Bronchial epithelial cell (primary cell): ENCODE measurements at places on chromosomes 13 and 19.

DNA sequence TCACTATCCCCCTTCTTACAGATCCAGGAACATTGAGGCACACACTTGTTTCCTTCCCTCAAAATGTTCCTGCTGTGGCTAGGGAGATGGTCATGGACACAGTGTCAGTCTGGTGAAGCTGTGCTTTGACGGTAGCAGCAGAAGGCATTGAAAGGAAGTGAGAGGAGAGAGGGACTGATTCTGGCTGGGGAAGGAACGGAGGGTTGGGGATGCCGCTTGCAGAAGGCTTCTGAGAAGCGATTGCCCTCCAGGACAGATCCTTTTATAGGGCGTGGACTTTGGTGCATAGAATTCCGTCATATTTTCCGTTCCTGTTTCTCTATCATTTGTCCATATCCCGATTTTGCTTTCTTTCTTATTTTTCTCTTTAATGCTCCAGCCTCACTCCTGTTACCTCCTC lies 14.1 kb upstream of the MYH14 start:
- DNase-seq, result no peak

DNA sequence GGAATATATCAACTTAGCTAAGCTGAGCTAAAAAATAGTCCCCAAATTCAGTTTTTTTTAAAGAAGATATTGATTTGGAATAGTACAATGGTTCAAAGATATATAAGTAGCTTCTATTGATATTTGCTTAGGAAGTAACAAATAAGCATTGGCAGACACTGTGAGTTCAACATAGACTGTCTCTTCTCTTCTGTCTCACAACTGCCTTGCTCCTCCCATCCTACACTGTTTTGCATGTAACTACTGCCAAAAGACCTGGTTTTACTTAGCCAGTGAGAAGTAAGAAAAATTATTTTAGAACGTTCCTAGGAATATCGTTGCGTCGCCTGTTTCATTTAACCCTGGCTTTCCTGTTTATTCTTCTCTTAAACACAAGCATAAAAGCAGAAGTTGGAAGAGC lies 859.0 kb upstream of the SPRY2 start:
- DNase-seq, result no peak

DNA sequence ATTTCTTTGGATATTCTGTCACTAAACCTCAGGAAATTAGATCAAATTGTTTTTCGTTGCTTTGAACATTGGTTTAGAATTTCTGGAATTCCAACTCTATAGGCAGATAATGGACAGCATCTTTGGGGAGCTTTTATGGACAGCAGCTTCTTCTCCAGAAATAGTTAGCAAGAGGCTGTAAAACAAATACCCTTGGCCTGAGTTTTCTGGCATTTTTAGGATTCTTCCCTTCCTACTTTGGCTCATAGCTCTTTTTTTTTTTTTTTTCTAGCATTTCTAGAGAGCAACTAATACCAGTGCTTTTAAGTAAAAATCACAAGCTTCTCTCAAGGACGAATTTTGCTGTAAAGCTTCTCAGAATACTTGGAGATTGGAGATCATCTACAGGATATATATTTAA lies 169.8 kb upstream of the SPRY2 start:
- DNase-seq, result no peak

DNA sequence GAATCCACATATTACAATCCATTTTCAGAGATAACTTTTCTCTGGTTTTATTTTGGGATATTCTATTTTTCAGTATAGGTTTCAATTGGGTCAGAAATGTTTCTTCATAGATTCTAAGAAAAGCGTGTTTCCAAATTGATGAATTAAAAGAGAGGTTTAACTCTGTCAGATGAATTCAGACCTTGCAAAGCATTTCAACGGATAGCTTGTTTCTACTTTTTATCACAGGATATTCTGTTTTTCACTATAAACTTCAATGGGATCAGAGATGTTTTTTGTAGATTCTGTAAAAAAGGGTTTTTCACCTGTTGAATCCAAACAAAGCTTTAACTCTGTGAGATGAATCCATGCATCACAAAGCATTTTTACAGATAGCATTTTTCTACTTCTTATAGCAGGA lies 1498.1 kb downstream of the UQCRFS1 start:
- no peak for DNase-seq

GRCh38 chr13:78777396-78777795 lies 118.4 kb upstream of the OBI1 start:
- no peak for DNase-seq

- DNase-seq, result no peak
Observed at GRCh38 chr19:8631425-8631819, 989 bp downstream of the NFILZ start.

- DNase-seq, result no peak
Observed at GRCh38 chr13:78265098-78265497, 338.3 kb downstream of the POU4F1 start.

GRCh38 chr19:29538146-29538545 lies 12.4 kb downstream of the VSTM2B start:
- no peak for DNase-seq

DNA sequence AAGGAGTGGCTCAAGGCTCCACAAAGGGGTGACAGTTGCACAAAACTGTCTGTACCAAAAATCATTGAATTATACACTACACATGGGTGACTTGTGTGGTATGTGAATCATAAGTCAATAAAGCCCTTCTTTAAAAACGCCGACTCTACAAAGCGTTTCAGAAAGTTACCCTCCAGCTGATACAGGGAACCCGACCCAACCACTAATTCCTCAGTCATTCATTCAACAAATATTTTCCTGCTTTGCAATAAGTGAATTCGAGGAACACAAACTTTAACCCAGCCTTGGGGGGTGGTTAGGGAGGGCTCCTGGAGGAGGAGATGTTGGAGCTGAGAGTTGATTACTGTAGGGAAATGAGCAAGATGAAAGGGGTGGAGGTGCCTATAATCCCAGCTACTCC lies 32.0 kb downstream of the LTBP4 start:
- peak; percentile 73 for DNase-seq

GRCh38 chr13:108595436-108596274 lies 33.8 kb upstream of the MYO16 start:
- no peak for DNase-seq

- DNase-seq, result no peak
Observed at GRCh38 chr19:56271151-56271550, 1.4 kb upstream of the EDDM13 start.

DNA sequence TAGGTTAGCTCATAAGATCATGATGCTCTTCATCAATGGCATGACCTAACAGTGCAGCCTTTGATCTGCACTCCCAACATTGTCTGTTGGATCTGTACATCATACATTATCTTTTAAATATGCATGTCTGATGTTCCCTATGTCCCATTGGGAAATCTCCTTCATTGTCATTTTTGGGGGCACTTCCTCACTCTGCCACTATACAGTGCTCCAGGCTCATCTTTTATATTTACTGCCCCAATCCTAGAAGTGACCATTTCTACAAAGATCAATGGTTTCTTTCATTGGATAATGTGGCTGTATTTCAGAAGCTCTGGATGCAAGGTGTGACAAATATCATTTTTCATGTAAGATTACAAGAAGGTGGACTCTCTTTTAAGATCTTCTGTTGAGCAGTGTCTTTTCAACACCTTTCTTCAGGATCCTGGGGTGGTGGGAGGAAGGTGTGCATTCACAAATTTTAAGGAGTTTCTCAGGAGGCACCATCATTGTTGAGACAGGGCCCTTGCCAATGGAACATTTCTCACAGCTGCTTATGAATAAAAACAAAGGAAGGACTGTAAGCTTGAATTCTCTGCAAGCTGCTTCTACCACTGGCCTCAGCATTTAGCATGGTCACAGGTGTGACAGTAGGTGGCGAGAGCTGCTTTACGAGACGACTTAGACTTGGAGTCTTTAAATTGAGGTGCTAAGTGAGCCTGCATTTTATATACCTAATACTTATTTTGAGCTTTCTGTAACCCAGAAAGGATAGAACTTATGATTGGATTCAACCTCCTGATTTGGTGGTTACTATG lies 403.0 kb downstream of the LMO7 start:
- DNase-seq, result no peak

DNA sequence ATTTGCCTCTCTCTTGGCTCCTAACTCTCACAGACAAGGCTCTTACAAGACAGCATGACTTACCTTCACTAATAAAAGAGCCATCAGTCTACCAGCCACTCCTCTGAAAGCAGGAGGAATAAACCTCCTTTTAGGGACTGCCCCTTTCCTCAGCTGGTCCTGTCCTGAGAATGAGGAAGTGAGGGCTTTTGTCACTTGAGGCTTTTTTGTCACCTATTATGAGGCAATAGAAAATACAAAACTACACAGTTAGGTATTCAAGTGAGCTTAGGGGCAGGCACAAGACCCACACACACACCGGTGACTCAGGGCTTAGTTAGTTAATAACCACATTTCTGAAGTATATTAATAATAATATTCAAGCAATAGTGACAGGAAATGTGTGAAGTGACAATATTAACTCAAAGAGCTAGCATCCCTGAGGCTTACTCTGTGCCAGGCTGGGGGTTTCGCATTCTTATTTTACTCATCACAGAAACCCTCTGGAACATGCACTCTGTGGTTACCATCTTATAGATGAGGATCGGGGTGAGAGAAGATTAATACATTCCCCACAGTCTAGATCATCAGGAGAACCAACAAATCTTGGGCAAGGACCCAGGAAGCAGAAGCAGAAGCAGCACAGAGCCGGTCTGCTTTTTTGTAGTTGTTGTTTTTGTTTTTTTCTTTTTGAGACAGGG lies 379.9 kb downstream of the LIG4 start:
- peak; percentile 13 for DNase-seq

- no peak for DNase-seq
Observed at GRCh38 chr19:12913851-12914690, 5.0 kb downstream of the SYCE2 start.

DNA sequence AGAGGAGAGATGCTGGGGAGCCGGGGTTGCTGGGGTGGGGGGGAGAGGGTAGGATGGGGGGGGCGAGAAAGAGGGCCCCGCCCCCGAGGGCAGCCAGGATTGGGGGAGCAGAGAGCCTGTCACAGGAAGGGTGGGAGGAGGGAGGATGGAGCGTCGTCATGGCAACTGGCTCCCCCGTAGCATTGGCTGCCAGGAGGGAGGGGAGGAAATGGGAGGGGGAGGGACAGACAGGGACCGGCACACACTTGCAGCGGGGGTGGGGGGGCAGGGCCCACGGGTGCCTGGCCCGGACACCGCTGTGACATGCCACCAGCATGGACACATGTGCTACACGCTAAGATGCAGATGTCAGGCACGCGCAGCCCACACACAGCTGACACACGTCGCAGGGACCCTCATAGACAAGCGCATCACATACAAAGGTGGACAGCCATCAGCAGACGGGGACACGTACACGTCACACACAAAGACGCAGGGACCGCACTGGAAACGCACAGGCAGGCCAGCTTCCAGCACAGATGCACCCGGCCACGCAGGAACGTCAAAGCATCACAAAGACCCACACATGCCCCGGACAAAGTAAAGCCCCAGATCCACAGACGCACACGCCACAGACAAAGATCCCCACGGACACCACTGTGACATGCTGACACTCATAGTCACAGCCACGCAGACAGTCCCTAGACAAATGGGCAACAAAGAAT lies at the start of gene LMTK3:
TSS of gene LMTK3 (minus strand) at position 36 of the 704 bp plus-strand sequence. CDS start 259 bp downstream, outside the sequence.
- DNase-seq, result no peak

DNA sequence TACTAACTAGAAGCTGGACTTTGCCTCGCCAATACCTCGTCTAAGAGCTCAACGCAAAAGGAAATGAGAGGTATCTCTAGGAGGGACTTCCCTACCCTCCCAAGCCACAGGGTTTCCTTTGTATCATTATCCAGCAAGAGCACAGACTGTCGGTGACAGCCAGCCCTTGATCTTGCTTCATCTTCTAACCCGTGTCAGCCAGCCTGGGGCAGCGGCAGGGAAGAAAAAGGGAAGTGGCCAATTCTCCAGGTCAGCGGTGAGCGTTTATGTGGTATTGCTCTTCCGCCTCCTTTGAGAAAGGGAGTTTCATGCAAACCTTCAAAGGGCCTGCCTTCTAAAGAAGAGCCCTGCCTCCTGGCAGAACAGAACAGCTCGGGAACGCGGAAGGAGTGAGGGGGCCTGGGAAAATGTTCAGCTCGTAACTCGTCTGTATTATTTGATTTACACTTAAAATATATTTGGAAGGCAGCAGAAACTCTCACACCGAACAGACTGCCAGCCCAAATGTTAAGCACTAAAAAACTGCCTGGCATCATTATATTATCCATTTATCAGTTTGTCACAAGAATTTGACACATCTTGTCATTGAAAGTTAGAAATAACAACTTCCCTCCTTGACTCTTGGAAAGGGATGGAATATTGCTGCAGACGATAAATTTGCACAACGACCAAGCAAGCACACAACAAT lies 41.8 kb downstream of the EFNB2 start:
- DNase-seq, result no peak

DNA sequence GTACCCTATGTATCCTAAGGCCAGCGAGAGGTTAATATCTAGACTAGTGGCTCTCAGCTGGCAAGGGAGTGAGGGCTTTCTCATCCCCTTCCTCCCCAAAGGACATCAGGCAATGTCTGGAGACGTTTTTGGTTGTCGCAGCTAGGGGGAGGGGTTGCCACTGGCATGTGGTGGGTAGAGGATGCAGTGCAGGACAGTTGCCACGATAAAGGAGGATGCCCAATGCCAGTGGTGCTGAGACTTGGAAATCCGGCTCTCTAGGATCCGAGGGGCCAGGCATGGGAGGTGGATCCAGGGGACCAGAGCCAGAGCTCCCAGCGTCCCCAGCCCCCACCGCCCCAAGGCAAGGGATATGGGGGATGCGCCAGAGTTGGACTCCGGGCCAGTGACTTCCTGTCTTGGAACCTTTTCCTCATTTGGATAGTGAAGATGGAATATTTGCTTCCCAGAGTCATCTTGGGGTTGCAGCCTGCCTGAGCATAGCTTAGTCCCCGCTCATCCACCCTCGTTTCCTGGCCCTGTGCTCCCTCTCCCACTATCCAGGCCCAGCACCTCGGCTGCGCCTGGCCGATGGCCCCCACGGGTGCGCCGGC lies 4.9 kb downstream of the SSC5D start:
- DNase-seq, result no peak

DNA sequence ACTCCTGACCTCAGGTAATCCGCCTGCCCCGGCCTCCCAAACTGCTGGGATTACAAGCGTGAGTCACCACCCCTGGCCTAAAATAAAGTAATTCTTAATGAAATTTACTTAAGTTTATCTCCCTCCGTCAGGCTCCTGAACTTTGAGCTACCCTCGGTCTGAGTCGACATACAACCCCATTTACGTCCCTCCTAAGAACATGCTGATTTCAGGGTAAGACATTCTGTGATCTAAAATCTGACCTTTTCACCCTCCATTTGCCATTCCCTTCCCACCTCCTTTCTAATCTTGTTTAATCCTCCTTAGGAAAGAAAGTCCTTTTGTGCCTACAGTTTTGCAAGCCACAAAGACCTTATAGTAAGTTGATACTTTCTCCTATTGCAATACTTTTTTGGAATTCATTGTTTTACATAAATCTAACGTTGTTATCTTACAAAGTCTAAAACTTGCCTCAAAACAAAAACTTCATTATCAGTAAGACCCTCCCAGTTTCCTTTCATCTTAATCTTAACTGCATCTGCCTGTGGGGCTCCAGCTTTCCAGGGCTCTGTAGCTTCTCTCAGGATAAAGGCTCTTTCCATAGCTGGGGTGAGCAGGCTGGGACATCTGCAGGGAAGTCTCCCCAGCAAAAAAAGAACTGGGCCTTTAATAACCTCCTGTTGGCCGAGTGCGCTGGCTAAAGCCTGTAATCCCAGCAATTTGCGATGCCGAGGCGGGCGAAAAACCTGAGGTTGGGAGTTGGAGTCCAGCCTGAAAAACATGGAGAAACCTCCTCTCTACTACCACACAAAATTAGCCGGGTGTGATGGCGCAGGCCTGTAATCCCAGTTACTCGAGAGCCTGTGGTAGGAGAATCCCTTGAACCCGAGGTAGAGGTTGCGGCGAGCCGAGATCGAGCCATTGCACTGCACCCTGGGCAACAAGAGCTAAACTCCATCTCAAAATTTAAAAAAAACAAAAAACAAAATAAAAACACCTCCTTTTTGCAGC lies 143.1 kb downstream of the ZNF737 start:
- no peak for DNase-seq

GRCh38 chr19:40717325-40717879 lies 490 bp downstream of the ITPKC start:
- DNase-seq, result no peak
